ENCODE measurements at places on chromosomes 2 and 18.

DNA sequence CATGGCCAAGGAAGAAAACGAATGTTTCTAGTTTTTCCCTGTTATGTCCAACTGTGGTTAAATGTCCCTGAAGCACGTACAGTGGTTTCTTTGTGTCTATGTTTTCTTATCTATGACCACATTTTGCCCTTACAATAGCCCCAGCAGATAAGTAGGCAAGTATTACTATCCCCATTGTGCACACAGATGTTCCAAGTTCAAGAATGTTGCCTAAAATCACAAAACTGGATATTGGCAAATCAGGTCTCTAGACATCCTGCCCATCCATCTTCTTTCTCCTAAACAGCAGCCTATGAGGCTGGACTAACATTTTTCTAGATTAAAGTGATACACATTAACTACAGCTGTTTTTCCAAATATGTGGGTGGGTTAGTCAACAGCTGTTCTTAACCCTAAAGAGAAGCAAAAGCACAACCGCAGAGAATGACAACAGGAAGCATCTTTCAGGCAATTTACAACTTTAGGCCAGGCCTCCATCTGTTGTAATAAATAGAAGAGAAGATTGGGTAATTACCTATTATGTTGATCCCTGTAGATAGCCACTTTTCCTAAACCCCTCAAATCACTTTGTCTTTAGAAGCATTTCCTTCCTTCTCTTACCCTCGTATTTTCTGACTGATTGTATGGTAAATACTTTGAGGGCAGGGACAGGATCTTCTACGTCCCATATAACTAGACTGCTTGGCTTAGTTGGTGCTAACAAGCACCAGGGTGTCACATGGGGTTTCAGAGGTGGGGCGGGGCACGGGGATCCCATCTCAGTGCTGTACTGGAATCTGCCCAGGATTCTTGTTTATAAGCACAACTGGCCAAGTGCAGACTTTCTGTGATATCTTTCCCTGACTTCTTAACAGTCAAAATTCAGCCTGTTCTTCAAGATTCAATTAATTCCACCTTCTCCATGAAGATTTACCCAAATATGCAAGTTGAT lies 132.1 kb upstream of the SETBP1 start:
- DNase-seq, result no peak

GRCh38 chr2:233892793-233893192 lies 24.4 kb upstream of the TRPM8 start:
- no peak for DNase-seq

DNA sequence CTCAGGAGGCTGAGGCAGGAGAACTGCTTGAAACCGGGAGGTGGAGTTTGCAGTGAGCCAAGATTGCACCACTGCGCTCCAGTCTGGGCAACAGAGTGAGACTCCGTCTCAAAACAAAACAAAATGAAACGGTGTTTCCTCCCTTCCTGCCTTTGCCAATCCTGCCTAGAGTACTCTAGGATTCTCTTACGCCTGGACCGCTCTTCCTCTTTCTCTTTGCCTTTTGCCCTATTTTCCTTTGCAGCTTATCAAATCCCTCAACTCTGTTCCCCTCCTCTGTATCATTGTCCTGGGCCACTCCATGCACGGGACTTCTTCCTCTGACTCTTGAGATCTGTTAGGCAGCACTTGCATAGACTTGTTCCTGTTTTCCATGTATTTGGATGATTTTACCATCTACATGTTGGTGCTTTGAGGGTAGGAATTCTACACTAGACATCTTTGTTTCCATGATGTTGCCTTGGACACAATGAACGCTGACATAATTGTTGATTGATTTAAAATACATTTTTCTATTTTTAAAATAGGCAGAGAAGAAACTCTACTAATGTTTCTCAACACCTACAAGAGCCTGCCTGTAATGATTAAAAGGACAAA lies 24.8 kb upstream of the ACYP2 start:
- no peak for DNase-seq

GRCh38 chr18:58668211-58668610 lies 3.1 kb upstream of the MALT1 start:
- DNase-seq, result no peak

DNA sequence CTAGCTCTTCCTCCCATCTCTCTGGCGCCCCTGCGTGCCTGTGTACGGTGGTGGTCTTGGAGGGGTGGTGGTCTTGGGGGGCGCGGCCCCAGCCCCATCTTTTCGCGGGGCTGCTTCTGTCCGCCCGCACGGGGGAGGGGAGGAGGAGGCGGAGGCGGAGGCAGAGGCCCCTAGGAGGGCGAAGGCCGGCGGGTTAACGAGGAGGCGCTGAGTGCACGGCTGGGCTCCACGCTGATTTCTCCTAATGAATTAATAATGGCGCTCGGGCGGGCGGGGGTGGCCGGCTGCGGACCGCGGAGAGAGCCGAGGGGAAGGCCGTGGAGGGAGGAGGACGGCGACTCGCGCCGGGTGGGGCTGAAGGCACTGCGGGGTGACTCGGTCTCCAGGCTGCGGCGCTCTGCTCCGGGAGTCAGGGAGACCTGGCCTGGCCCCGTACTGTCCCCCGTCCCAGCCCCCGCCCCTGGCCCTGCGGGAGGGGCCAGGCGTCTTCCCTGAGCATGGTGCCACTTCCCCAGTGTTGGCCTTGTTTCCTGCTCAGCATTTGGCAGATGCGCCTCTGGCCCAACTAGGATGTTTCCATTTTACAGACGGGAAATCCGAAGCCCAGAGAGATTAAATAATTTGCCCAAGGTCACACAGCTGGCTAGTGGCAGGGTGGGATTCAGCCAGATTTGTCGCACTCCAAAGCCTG lies 6.0 kb downstream of the GAREM2 start:
- DNase-seq, result no peak

DNA sequence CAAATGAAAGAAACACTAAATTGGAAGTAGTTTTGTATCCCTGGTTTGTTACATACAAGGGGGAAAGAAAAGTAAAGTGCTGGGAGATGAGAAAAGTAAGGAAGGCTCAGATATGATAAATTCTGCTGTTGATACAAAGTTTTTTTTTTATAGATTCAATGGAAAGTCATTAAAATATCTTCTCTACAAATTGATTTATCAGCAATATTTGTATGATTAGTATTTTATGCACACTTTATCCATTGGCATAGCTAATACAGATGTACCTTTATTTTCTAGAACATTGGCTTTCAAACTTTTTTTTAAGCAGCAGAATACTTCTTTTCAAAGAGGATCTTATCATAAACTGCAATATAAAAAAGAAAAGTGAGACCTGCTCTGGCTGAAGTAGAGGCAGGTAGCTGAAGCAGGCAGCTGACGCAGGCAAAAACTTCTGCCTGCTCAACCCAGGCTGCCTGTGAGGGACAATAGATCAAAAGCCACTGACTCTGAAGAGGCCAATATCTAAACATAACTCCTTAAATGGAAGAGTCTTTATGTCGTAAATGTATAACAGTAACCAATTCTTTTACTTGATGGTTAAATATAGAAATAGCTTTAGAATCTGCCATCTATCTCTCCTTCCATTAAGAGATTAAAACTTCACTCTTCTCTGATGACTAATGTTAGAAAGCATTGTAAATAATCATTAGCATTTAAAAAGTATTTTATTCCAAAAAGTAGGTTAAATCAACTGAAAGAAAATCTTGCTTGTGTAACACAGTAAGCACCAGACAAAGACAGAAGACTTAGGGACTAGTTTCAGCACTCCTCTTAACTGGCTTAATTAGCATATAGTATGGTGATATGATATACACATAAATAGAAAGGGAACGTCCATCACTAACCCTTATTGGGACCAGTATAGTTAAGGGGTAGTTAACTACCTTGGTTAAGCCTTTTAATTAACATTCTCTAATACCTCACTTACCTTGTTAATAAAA lies 174.2 kb downstream of the SLC39A10 start:
- no peak for DNase-seq

DNA sequence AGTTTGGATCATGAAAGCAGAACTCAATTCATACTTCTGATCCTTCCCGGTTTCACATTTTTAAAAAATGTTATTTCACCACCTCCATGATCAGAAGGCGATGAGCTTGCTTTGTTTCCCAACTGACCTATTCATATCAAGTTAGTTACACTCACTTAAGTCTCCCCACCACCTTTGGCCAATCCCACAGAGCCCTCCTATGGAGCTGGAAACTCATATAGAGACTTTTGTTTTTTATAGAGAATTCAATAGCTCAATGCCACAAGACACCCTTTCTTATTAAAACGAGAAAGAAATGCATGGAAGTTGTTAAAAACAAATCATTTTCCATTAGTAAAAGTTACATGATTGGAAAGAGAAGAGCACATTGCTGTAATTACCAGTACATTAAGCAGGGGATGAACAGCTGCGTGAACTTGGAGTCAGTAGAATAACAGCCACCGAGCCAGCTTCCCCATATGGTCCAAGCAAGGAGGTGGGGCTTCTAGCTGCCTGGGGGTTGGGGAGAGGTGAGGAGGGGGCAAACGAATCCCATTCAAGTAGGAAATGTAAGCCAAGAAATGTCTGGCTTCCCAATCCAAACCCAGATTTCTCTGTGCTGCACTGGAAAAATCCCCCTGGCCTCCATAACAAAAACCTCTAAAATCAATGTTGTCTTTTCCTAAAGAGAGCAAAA lies 614.5 kb downstream of the IRS1 start:
- DNase-seq, result no peak

DNA sequence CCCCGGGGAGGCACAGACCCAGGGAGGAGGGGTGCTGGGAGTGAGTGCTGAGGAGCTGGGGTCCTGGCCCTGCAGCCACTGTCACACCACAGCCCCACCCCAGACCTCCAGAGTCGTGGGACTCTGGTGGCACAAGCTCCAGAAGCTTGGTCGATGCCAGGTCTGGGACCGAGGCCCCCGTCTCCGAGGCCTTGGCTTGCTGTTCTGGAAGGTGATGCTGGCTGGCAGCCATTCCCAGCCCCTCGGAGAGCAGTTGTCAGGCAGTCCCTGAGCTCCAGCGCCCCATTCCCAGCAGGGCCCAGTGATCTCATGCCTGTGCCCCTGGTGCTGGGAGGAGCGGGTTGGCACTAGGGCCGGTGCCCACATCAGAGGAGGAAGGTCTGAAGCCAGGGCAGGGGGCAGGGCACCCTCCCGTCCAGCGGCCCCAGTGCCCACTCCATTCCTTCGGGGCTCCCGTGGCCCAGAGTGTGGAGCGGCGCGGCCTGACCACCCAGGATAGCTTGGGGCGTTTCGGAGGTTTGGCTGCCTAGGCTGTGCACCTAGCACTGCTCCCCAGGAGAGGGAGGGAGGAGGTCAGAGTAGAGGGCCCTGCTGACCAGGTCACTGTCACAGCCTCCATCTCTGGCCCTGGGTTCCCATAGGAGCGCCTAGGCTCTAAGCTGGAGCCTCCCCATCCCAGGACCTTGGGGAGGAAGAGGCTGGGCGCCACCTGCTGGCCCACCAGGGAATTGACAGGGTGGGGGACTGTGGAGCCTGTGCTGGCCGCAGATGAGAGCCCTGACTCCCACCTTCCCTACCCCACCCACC lies 16.8 kb upstream of the ALPI start:
- peak; percentile 8 for DNase-seq

- DNase-seq, result no peak
These were observed 7.3 kb upstream of the TPO start for GRCh38 chr2:1405967-1406366.

GRCh38 chr2:35510636-35511035 lies 844.9 kb upstream of the CRIM1 start:
- no peak for DNase-seq

GRCh38 chr2:201858281-201859184 lies 52.2 kb downstream of the CDK15 start:
- no peak for DNase-seq

GRCh38 chr2:230968921-230969658 lies 26.8 kb upstream of the SPATA3 start:
- DNase-seq, result no peak

DNA sequence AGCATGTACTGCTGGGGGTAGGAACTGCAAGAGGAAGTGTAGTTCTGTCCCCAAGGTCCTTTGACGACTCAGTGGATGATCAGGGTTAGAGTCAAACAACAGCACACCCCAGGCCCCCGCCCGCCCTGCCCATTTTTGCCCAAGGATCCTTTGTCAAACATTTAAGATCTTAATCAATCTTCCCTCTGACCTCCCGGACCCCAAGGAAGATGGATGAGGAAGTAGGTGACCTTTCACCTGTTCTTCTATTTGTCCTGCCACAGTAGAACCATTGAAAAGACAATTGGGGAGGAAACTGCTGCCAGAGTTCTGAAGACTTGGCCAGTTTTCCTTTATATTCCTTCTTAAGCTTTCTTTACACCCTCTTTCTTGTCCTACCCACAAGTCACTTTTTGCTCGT lies 12.1 kb downstream of the EPHA4 start:
- DNase-seq, result no peak

DNA sequence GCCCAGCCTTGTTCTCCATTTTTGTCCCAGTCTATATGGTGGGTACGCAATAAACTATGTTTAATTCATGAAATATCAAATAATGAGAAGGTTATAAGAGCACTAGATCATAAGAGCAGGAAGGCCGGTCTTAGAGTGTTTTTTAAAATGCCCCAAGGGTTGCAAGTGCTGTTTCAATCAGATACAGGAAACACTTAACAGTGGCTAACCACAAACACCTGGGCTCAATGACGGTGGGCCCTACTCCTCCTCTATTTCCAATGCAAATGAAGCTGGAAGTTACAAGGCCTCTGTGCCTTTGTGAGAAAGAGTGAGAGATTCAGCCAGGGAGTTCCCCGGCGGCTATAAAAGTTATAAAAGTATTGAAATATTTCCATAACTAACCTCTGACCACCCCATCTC lies 18.9 kb upstream of the WDR33 start:
- peak; percentile 28 for DNase-seq

DNA sequence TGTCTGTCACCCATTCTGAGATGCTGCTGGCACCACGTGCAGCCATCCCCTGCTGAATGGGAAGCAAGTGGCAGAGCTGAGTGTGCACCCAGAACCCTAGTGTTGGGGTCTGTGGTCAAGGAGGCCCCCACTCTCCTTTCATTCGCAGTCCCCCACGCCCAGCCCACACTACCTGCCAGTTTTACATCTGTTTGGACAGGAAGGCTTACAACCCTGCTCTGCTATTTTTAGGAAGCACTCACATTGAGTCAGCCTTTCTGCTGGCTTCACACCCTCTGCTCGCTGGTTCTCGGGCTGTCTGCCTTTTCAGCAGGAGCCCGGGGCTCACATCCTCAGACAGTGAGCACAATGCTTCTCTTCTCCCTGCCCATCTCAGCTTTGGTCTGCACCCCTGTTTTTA lies 10.7 kb upstream of the ADCY3 start:
- no peak for DNase-seq

DNA sequence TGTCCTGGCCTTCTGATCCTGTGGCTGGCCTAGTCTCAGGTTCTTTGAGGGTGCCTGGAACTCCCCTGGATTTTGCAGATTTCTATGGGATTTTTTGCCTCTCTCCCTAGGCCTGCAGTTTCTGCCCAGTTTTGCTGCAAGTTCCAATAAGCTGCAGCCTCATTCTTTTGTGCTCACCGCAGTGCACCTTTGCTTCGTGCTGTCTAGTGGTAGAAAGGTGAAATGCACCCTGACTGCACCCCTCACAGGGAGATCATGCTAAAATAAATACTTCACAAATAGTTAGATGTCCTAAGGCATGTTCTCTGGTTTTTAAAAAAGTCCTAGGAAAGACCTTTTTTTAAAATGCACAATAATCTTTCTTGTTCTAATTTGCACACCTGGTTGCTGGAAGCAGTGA lies 72.5 kb downstream of the GNAL start:
- no peak for DNase-seq
